ENCODE measurements at places on chromosomes 1 and 21.

- no peak for DNase-seq
These were observed 834.3 kb downstream of the KCNT2 start for GRCh38 chr1:195773931-195774330.

GRCh38 chr1:156356875-156357534, 12.0 kb upstream of the RHBG start:
- DNase-seq: peak; percentile 66

- DNase-seq: no peak
These were observed 146.9 kb downstream of the RWDD3 start for GRCh38 chr1:95380909-95381308.

DNA sequence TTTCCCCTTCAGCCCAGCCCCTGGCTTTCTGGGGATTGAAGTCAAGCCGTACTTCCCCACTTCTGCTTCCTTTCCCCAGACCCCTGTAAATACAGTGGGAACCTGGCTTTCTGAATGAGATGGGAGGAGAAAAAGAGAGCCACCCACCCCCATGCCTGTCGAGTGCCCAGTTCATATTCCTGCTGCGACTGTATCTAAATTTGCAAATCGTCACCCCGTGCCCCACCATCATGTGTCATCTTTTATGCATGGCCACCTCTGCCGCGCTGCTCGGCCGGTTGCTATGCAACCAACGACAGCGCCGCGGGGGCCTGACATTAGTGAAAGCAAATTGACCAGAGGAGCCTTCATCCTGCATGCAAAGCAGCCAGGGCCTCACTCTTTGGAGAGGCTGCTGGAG, 143.0 kb downstream of the ELAVL4 start:
- DNase-seq: no peak

Data from HT-29 (cell line).